ENCODE measurements at places on chromosomes 4 and X.

DNA sequence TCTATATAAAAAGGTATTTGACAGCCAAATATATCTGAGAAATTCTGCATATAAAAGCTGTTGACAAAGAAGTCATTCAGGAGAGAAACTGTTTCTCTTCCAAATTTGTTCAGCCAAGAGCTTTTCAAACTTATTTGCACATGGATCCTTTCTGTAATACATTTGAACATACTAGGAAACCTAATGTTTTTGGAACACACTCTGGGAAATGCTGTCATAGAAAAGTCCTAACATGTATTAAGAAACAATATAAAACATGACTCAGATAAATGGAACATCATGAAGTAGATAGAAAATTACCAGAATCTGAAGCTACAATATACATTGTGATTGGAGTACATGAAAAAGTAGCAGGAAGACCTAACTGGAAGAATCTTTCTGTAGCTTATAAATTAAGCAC lies 781.5 kb upstream of the EPHA5 start:
- no peak for DNase-seq

DNA sequence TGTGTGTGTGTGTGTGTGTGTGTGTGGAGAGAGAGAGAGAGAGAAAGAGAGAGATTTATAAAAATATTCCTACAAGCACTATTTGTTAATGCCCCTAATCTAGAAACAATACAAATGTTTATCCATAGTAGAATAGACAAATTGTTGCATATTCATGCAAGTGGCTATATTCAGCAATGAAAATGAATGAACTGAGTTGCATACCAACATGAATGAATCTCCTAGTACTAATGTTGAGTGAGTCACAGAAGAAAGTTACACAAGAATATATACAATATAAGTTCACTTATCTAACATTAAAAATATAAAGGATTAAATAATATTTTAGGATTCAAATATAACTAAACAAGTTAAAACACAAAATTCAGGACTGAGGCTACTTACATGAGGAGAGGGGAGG lies 456.8 kb upstream of the AMOT start:
- DNase-seq, result no peak

- DNase-seq, result no peak
These were observed 1.3 kb downstream of the SH3TC1 start for GRCh38 chr4:8200302-8200975.

GRCh38 chr4:114911111-114911510 lies 202.3 kb downstream of the NDST4 start:
- DNase-seq, result no peak

- DNase-seq, result no peak
These were observed 95.9 kb downstream of the CFAP299 start for GRCh38 chr4:80431203-80431965.

All from NCI-H82 (cell line).